GDM1 (cell line): ENCODE measurements at places on chromosomes 1 and 21.

DNA sequence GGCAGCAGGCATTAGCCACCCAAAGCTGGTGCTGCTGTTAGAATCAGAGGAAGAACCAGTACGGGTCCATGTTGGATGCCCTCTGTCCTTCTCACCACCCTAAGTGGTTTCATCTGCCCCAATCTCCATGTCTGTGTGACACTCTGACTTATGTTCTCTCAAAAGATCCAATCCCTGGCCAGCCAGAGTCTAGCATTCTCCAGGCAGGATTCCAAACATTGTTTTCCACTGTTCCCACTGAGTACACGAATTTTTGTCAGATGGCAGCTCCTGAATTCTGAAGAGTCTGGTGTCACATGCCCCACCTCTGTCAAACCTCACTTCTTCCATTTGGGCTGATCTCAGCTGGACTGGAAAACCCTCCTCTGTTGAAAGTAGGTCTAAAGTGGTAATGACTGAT, 166.0 kb downstream of the DISC1 start:
- no peak for DNase-seq

GRCh38 chr1:66475940-66476339, 58.0 kb upstream of the SGIP1 start:
- no peak for DNase-seq

- no peak for DNase-seq
Observed at GRCh38 chr1:1024771-1025699, 5.1 kb downstream of the AGRN start.

DNA sequence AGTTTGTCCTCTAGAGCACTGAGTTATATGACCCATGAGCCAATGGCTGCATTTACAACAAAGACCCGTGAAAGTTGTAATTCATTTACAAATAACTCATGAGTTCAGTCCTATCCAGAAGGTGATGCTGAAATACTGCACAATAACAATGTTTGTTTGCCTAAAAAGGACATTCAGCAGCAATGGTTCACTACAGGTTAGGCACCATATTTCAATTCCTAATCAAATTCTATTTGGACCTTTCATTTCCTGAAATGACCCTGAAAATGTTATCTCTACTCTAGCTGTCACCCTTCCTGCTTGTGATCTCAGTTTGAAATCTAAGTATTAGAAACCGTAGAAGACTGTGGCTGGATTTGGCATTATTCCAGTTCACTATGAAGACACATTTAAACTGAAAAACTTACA, 191.2 kb upstream of the SAMSN1 start:
- DNase-seq = no peak

DNA sequence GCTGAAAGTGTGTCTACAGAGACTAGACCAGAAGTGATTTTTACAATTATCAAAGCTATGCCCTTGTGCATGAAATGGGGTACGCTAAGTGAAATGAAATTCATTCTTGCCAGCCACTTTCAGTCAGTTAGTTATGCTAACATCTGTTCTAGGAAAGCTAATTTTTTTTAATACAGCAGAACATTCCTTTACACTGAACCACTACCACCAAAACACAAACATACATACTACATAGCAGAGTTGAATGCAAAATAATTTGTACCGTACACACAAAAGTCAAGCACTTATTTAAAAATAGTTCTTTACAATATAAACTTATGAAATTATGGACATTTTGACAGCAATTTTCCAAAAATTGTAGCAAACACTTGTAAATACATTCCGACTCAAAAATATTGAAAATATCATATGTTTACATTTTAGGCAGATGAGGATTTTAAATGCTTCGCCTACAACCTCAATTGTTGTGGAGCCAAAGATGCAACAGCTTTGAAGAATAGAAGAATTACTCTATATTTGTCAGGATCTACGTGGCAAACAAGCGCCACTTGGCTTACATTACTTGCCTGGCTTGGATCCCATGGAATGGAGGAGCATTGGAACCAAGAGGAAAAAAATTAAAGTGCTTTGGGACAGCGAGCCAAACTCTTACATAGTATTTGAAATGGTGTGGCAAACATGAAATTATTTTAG, 30.6 kb downstream of the WLS start:
- no peak for DNase-seq

DNA sequence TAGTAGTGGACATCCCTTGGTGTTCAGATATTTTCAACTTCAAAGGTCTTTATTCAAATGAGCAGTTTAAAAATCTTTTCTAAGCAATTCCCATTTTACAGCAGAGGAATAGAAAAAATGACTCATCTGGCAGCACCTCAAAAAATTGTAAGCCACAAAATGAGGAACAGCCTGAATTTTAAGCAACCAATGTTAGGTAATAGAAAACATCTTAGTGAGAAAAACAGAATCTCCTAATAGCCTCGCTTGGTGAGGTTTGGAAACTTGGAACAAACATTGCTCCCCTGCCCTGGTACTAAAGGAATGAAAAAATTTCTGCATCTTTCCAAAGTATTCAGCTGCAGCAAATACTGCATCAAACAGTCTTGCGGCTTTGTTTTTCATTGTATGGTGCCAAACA, 264.4 kb downstream of the NTNG1 start:
- no peak for DNase-seq

GRCh38 chr1:36400825-36401601, 3.3 kb upstream of the LSM10 start:
- DNase-seq = no peak

- no peak for DNase-seq
Observed at GRCh38 chr1:170670802-170671628, 7.1 kb downstream of the PRRX1 start.

GRCh38 chr1:185420588-185421081, 103.6 kb upstream of the IVNS1ABP start:
- DNase-seq = no peak

DNA sequence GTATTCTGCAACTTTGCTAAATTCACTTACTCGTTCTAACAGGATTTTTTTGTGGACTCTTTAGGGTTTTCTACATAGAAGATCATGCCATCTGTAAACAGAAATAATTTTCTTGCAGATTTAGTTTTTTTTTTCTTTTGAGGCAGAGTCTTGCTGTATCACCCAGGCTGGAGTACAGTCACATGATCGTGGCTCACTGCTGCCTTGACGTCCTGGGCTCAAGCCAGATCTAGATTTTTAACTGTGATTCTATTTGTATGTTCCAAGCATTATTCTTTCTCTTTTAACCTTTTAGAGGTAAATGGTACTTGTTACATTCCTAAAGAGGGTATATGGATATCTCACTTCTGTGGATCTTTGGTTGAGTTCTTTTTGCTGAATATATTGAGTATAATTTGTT, 18.6 kb downstream of the FABP3 start:
- DNase-seq = no peak

GRCh38 chr21:44940116-44940631, 345 bp downstream of the SLX9 start:
- no peak for DNase-seq

DNA sequence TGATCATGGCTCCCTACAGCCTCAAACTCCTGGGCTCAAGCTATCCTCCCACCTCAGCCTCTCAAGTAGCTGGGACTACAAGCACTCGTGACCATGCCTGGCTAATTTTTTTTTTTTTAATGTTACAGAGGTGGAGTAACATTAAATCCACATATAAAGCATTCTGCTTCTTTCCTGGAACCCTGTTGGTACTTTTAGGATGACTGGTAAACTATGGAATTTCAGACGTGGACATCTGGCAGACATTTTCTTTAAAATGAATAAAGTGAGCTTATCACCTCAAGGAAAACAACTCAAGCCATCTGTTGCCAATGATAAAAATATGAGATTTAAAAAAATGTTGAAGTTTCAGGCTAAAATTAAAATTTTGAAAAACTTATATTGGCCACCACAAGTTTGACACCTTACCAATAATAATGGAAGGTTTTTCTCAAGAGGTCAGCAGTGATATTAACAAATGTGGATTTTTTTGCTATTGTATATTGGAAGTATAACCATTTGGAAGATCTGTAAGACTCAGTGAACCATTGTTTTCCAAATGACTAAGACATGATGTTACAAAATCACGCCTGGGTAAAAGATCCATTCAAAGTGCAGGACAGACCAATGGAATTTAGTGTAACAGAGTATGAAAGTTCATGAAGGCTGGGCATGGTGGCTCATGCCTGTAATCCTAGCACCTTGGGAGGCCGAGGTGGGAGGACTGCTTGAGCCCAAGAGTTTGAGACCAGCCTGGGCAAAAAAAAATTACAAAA, 52.7 kb upstream of the EIF4G3 start:
- DNase-seq = no peak

DNA sequence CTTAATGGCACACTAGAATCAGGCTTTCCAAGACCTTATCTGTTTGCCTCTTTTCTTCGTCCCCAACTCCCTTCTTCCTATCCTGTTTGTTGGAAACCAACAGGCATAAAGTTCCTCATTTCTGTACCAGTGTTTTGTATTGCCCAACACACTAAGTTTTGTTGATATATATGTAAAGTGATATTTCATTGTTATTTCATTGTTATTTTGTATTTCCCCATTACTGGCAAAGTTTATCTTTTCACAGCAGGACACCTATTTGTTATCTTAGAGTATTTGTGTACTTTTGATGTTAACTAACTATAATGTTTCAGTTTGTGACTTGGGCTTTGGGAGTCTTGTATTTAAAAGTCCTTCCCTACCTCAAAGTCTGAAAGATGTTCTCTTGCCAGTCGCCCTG, 27.1 kb downstream of the FAM20B start:
- no peak for DNase-seq

DNA sequence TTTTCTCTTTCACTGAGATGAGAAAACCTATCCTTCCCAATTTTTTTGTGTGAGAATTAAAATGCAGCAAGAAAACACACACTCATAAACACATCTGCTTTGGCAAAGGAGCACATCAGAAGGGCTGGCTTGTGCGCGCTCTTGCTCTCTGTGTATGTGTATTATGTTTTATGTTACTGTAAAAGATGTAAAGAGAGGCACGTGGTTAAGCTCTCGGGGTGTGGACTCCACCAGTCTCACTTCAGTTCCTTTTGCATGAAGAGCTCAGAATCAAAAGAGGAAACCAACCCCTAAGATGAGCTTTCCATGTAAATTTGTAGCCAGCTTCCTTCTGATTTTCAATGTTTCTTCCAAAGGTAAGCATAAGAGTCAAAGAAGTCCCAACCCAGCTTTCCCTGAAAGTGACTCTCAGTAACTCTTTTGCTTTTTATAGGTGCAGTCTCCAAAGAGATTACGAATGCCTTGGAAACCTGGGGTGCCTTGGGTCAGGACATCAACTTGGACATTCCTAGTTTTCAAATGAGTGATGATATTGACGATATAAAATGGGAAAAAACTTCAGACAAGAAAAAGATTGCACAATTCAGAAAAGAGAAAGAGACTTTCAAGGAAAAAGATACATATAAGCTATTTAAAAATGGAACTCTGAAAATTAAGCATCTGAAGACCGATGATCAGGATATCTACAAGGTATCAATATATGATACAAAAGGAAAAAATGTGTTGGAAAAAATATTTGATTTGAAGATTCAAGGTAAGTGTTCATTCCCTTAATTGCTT, at the start of gene CD2:
TSS of gene CD2 (plus strand) at position 233 of the 780 bp plus-strand sequence. CDS start at position 296, 63 bp downstream.
- DNase-seq = no peak

GRCh38 chr1:168279253-168279652, 1.4 kb upstream of the TBX19 start:
- no peak for DNase-seq

DNA sequence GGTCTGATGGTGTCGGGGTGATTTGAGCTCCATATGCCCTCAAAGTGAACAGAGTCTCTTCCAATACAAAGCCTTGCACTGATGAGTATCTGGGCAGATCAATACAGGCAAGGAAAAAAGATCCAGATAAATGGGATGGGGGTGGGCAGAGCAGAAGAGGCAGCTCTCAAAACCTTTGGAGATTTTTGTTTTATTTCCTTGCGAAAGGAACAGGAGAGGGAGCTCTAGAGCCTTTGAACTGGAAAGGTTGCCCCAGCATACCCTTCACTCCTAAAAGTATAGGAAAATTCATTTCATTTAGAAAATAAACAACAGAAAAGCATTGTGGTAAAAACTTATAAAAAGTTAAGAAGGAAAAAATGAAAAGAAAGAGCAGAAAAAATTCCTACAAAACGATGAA, 31.4 kb upstream of the OLIG2 start:
- no peak for DNase-seq

- no peak for DNase-seq
Observed at GRCh38 chr1:42618866-42619265, 39.4 kb upstream of the PPIH start.

GRCh38 chr1:60502506-60502905, 428.9 kb upstream of the C1orf87 start:
- no peak for DNase-seq

GRCh38 chr1:20149601-20150325, 10.6 kb downstream of the PLA2G2F start:
- no peak for DNase-seq

DNA sequence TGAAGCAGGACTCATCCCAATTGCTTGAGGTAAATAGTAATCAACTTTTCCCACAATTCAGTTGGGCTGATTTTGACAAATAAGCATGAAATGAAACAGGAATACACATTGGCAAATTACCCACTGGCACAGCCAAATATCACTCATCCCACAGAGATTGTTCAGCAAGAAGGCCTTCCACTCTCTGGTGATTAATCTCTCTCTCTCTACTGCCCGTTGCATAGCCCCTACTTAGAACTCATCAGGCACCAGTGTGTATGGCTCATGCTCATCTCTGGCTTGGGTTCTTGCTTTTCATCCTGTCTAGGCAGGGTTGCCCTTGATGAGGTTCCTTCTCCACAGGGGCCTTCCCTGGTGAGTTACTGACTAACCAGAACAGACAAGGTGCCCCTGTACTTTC, 1.1 kb downstream of the BSDC1 start:
- no peak for DNase-seq

DNA sequence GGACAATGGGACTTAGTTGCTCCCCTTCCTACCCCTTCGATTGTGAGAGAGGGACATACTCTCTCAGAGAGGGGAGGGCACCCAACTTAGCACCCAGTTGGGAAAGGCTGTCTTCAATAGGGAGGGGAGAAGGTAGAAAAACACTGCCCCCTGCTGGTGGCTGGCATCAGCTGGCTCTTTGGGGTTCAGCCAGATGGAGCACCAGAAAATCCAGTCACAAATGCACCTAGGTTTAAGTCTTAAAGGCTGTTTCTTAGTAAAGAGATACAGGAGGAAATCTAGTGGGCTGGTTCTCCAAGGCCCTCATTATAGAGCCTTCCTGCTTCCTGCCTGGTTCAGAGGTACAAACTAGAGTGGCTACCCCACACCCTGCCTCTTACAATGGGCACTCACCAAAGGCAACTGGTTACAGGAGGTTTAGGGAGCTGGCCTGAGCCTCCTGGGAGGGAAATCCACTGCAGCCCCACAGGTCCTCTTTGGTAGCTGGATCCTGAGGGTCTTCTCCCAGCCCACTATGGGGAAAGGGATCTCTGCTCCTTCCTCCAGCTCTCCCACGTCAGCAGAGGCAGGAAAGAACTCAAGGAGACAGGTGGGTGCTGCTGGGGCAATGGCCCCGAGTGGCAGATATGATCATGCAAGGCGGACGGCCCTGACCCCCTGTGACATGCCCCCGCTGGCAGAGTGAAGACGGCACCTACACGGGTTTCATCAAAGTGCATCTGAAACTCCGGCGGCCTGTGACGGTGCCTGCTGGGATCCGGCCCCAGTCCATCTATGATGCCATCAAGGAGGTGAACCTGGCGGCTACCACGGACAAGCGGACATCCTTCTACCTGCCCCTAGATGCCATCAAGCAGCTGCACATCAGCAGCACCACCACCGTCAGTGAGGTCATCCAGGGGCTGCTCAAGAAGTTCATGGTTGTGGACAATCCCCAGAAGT, 28.3 kb downstream of the EIF2D start:
- DNase-seq = peak; percentile 46

GRCh38 chr1:42941640-42942330, 16.9 kb downstream of the SLC2A1 start:
- DNase-seq = no peak
